ENCODE measurements at places on chromosomes 3 and 15. TPM values are rescaled to one million over a fixed set of nuclear protein-coding genes. Genes with fewer than 3 reads are reported as not detected.
A peak's percentile ranks its signal among the peaks of the same experiment; 100 is the strongest.

SCAMP5 gene
- 25.7 TPM for polyA plus RNA-seq

DNA sequence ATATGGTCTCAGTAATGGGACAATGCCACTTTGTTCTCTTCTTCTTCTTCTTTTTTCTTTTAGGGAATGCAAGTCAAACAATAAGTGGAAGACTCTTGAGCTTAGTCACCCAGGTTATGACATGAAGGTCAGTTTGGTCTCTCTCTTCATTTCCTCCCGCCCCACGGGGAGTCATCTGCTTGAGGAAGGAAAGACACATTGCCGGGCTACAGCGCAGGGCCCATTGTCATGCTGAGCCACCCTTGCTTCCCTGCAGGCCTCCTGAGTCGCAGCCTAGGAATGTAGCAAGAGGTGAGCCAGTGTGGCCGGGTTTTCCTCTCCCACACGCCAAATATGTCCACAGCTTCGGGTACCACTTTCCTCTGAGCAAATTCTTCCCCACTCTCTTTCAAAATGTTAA is 47.6 kb downstream of the RAP2B start:
- no peak for DNase-seq

DNA sequence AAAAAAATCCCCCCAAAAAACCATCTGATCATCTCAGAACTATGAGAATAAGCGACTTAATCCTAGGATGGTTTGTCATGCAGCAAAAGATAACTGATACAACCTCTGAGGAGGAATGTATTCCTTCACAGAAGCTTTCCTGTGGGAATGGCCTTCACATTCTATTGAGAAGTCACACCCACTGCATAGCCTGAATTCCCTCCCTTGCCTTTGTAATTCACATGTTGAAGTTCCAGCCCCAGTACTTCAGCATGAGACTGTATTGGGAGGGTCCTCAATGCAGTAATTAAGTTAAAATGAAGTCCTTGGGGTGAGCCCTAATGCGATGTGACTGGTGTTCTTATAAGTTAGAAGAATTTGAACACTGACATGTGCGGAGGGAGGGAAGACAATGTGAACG is 395.2 kb downstream of the TUSC7 start:
- no peak for DNase-seq

DNA sequence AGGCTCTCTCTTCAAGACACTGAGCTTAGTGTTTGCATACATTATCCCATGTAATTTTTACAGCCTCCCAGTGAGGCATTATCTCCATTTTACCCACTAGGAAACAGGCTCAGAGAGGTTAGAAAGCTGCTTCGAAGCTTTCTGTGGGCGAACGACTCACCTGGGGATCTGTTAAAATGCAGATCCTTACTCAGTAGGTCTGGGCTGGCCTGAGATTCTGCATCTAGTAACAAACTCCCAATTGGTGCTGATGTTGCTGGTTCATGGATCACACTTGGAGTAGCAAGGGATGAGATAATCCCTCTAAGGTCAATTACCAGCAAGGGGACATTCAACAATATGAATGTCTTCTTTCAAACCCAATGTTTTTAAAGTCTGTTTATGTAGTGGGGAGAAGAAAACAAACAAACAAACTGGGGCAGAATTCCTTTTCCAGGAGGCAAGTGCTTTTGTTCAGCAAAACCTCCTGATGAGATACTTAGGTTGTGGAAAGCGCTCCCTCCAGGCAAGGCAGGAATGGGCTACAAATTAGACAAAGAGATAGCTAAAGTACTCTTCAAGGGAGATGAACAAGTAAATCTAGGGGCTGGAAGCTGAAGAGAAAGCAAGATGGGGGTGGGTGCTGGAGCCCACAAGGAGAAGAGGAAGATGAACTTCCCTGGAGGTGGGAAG is 311.9 kb downstream of the SHQ1 start:
- no peak for DNase-seq

- peak; percentile 23 for DNase-seq
Measured at GRCh38 chr3:25009665-25010064, 418.4 kb upstream of the RARB start.

DNA sequence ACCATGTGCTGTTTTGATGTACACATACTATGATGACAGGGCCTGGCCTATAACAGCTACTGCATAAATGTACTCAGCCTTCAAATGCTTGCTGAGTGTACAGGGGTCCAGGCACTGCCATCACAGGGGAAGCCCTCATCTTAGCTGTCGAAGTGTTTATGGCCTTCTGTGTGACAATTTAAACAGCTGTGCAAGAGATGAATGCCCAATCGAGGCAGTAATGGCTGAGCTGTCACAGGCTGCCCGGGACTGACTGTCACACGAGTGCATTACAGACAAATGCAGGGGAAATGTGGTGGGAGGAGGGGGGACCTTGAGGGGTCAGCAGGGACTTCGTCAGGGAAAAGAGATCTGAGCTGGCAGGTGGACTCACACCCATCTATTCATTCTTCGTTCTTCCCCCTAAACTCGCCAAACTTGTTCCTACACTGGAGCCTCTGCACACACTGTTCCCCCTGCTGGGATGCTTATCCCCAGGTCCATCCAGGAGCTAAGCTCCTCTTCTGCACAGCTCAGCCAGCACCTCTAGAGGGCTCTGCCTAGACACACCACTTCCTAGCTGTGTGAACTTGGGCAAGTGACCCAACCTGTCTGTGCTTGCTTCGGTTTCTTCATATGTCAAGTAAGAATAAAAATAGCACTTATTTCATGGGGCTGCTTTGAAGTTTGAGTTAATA is 156.2 kb upstream of the IQSEC1 start:
- DNase-seq: no peak
